ENCODE measurements at places on chromosomes 5 and 9. TPM values are rescaled to one million over a fixed set of nuclear protein-coding genes. Genes with fewer than 3 reads are reported as not detected.

The SERF1A gene
- total RNA-seq, result 4.9 TPM

The KCNN2 gene
- total RNA-seq, result 5.2 TPM

The MYORG gene
- total RNA-seq, result 1.2 TPM

The APBA1 gene
- 8.2 TPM for total RNA-seq

The PDE6A gene
- total RNA-seq, result 0.11 TPM
